ENCODE measurements at places on chromosomes 13 and 19.

- no peak for DNase-seq
Measured at GRCh38 chr13:102395174-102395573, 6.7 kb downstream of the FGF14 start.

DNA sequence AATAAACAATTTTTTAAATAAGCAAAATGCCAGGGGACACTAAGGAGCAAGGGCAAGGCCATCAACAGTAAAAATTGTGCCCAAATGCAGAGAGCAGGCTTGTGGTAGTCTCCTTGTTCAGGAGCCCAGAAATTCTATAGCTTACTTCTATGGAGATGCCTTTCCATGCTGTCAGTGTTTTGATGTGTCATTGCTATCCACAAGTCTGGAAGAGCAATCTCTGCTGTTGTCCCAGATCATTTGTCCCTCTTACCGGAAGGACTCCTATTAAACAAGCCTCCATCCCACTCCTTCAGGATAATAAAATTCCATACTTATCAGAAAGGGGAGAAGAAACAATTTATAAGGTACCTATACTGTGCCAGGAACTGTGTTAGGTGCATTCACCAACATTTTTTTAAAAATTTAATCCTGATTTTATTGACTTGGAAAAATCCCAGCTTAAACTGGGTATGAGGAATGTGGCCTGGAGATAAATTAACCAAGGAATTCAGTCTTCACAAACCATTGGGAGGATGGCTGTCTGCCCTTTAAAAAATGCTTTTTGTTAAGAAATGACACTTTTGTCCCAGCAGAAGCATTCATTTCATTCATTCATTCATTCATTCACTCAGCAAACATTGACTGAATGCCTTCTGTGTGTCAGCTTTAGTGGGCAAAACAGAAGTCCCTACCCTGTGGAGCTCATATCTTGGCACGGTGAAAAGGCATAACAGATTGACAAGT lies 26.8 kb upstream of the CYSLTR2 start:
- DNase-seq: no peak

- DNase-seq: no peak
Measured at GRCh38 chr19:41269571-41269970, 5.4 kb downstream of the HNRNPUL1 start.

GRCh38 chr19:48632692-48633147 lies 4.5 kb downstream of the DBP start:
- DNase-seq: no peak

- no peak for DNase-seq
Measured at GRCh38 chr13:90485436-90485835, 862.1 kb upstream of the MIR17HG start.

DNA sequence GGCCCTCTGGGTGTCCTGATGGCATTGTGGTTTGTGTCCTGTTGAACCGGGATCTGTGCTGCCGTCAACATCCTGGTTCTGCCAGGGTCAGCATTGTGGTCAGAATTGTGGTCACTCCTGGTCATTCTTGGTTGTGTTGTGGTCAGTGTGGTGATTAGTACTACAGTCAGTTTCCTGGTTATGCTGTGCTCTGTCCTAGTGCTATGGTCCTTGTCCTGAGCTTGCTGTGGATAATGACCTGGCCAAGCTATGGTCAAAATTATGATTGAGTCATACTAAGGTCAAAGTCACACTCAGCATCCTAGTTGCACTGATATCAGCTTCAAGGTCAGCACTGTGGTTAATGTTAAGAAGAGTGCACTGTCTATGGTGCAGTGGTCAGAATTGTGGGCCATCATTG lies 4.5 kb upstream of the OLFM2 start:
- no peak for DNase-seq

GRCh38 chr13:42395086-42395821 lies 123.3 kb downstream of the AKAP11 start:
- no peak for DNase-seq

DNA sequence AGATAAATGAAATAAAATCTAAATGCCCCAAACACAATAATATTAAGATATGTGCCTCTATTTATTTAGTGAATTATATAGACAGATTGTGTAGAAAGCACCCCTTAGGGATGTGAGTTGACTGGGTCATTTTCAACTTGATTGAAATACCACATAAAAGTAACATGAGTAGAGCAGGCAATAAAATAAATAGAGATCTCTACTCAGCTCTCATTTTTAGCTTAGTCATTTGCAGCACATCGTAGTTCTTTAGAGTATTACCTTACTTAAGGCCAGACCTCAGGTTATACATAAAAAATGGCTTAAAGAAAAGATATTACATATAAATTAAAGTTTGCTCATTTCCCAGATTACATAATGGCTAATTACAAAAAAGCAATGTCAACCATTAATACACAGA lies 1525.6 kb upstream of the PRR20A start:
- DNase-seq: no peak

- no peak for DNase-seq
Measured at GRCh38 chr13:41917641-41918040, 43.3 kb downstream of the VWA8 start.

GRCh38 chr19:11781295-11782057 lies 14.7 kb downstream of the ZNF441 start:
- no peak for DNase-seq

DNA sequence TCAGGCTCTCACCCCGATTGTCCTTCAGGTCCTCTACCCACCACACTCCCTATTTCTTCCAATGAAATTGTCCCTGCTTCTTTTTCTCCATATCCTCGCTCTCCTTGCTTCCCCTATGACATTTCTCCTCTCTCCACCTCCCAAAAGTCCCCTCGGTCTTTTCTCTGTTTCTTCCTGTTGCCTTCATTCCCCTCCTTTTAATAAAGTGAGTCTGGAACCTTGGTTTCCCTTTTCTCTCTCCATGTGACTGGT lies 676 bp upstream of the ZNF574 start:
- DNase-seq: no peak

DNA sequence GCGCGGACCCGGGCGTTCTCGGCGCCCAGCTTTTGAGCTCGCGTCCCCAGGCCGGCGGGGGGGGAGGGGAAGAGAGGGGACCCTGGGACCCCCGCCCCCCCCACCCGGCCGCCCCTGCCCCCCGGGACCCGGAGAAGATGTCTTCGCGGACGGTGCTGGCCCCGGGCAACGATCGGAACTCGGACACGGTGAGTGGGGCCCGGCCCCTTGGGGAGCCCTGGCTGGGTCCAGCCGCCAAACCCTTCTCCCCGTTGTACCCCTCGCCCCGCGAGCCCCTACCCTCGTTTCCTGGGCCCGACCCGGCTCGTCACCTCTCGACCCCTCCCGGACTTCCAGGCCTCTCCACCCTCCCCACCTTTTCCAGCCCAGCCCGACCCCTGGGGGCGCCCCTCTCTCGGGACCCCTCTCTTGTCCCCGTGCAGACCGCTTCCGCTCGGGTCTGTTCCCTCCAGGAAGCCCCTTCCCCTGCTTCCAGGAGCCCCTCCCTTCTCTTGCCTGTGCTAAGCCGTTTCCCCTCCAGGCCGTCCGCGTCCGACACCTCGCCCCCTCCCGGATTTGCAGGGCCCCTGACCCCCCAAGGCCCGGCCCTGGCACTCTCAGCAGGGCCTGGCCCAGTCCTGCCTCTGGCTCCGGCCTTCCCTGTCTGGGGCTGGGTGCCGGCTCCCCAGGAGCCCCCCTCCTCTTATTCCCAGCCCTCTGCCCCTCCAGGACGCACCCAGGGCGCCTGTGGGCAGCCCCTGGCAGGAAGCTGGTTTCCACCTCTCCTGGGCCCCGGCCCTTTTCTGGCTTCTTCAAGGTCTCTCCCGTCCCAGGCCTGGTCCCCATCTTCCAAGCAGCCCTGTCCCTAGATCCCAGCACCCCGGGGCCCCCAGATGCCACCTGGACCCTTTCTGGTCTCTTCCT lies 632 bp downstream of the MARK4 start:
- DNase-seq: peak; percentile 69

DNA sequence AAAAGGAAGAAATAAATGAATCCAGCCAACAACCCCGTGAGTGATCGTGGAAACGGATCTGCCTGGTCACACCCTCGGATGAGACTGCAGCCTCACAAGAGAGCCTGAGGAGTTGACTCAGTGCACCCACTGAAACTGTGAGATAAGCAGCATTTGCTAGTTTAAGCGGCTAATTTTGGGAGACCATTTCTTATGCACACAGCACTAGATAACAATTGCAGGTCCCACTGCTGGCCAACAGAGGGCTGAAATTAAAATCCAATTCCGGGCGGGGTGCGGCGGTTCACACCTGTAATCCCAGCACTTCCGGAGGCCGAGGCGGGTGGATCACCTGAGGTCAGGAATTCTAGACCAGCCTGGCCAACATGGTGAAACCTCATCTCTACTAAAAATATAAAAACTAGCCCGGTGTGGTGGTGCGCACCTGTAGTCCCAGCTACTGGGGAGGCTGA lies 3.6 kb downstream of the UQCR11 start:
- DNase-seq: no peak

DNA sequence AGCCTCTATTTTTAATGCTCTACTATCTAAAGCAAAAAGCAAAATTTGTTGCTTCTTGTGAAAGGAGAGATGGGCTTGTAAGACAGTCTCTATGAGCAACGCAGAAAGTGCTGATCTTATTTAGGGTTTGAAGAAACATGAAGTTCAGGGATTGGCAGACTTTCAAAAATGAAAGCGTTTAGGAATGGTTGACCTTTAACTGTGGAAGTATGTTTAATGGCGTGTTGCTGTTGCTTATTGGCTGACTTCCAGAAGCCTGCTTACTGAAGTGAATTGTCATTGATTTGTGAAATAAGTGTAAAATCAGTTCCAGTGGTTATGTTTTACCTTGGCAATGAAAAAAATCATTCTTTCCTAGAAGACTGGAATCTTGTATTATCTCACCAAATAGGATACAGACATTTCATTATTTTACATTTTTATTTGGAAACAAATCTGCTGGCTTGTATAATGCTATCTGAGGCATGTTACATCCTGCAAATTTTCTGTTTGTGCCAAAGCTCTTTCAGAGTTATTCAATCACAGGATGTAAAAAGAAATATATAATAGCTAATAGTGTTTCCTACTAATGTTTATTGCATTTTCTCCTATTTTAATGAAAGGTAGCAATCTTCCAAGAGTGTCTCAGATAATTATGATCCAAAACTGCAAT lies 221.3 kb upstream of the SLITRK6 start:
- no peak for DNase-seq

- DNase-seq: no peak
Measured at GRCh38 chr13:98974053-98974452, 3.8 kb downstream of the DOCK9 start.

GRCh38 chr19:10812902-10813404 lies 23.1 kb downstream of the TMED1 start:
- no peak for DNase-seq

DNA sequence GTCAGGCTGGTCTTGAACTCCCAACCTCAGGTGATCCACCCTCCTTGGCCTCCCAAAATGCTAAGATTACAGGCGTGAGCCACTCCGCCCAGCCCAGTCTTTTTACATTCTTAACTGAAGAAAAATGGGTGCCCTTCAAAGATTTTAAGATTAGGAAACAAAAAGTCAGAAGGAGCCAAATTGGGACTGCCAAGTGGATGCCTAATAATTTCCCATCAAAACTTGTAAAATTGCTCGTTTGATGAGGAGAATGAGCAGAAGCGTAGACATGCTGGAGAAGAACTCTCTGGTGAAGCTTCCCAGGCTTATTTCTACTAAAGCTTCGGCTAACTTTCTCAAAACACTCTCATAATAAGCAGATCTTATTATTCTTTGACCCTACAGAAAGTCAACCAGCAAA lies 31.3 kb downstream of the NUMBL start:
- DNase-seq: no peak

DNA sequence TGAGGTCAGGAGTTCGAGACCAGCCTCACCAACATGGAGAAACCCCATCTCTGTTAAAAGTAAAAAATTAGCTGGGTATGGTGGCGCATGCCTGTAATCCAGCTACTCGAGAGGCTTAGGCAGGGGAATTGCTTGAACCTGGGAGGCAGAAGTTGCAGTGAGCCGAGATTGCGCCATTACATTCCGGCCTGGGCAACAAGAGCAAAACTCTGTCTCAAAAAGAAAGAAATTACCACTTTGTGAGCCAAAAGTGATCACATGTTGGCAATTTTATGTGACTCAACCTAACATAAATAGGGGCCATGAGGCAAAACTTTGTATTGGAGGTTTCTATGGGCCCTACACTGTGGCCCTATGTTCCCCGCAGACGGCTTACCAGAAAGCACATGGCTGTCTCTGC lies 72.2 kb downstream of the MAP4K1 start:
- DNase-seq: no peak

GRCh38 chr13:49315756-49316482 lies 68.2 kb downstream of the CDADC1 start:
- no peak for DNase-seq

DNA sequence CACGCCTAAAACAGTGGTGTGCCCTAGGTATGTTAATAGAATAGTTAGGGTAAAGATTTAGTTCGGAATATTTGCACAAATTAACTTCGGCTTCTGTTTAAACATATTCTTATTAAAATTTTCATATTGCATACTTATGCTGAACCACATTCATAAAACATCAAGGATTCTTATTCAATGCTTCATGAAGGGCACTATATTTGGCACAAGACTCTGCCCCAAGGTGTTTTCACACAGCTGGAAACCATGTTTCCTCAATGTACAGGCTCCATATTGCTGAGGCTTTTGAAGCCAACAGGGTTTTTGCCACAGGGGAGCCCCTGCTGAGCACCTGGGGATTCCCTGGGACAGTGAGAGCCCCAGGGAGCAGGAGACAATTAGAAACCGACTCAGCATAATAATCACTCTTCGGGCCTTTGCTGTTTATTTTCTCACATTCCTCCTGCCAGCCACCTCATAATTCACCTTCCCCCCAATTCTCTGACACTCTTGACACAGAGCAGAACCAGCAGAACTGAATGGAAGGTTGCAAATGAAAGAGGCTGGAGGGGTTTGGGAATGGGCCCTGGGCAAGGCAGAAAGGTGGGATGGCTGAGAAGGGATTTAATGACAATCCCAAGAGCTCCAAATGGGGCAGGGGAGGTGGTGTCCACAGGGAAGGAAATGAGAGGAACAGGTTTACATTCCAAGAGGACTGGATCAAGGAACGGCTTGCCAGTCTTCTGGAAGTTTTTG lies 72.3 kb upstream of the POMP start:
- DNase-seq: no peak

DNA sequence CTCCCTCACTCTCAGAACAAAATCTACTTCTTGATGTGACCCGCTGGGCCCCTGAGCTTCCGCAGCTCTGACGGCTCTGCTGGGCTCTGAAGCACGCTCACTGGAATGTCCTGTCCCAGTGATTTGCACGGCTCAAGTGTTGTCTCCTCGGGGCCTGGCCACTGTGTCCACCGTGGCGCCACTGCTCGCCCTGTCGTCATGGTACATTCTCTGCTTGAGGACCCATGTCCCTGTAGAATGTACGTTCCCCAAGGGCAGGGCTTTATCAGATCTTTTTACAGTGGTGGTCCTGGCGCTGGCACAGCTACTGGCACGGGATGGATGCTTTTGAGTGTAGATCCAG lies 12.1 kb downstream of the KLHL26 start:
- DNase-seq: no peak

- no peak for DNase-seq
Measured at GRCh38 chr19:4839192-4839591, 7.7 kb upstream of the TICAM1 start.
